Fibroblast of lung (primary cell): ENCODE measurements at places on chromosomes 3 and 15.

GRCh38 chr15:31277335-31278060 is 49.1 kb upstream of the KLF13 start:
- DNase-seq = no peak

- peak; percentile 8 for DNase-seq
These were observed 245.4 kb downstream of the ULK4 start for GRCh38 chr3:41716471-41716870.

GRCh38 chr15:72614810-72615532 is 39.5 kb upstream of the GOLGA6B start:
- DNase-seq = no peak

- no peak for DNase-seq
These were observed 24.2 kb downstream of the PSMD6 start for GRCh38 chr3:63998852-63999754.

- DNase-seq = no peak
These were observed 2.8 kb upstream of the MCTP2 start for GRCh38 chr15:94228611-94229010.

DNA sequence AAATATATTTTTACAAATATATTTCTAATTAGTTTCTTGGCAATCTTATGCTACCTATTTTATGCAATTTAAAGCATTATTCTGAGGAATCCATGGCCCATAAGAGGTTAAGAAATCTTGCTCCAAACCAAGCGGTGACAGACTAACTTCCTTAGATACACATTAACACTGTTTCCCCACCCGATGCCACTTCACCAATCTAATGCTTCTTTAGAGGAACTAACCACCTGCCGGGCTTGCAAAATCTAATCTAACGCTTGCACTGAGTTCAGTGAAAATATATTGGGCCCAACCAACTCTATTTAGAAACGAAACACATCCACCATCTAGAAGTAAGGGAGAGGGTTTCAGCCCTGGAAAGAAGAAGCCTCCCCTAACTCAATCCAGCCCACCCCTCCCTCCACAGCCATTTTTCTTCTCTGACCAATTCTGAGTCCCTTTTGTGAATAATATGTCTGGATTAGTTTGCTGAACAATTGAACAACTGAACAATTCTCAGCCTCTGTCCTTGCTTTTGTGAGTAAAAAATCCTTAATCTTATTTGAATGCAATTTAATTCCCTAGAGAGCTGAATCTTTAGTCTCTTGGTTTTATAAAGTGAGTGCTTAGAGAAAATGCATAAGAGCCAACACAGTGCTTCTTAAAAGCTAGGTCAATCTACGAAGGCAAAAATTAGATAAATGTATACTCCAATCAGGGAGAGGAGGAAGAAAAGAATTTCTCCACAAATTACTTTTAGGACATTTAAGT is 150.4 kb upstream of the ADAMTS9 start:
- no peak for DNase-seq

GRCh38 chr15:95929232-95929846 is 401.2 kb upstream of the NR2F2 start:
- peak; percentile 63 for DNase-seq

- DNase-seq = peak; percentile 98
These were observed 72.8 kb downstream of the GALK2 start for GRCh38 chr15:49242820-49243219.

DNA sequence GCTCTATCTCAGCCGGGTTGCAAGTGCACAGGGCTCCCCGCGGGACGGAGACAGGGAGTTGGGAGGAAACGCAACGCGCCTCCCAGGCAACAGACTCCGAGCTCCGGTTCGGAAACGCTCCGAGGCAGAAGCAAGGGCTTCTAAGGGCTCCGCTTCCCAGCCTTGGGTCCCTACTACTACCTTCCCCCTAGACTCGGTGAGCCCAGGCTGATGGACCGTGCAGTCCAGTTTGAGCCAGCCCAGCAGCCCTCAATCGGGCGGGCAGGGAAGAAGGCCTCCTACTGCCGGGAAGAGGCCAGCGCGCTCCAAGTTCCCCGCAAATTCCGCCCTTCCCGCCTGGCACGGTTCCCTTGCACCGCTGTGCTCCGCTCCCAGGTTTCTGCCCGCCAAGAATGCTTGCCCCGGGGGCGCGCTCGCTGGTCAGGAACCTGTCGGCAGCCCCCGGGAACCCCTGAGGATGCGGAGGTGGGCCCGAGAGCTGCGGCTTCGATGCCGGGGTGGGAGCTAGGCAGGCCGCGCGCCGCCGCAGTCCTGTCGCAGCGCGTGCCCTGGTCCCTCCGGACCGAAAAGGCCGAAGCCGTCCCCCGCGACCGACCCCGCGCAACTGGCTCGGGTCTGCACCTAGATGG is 728 bp downstream of the TRANK1 start:
- DNase-seq = peak; percentile 69

DNA sequence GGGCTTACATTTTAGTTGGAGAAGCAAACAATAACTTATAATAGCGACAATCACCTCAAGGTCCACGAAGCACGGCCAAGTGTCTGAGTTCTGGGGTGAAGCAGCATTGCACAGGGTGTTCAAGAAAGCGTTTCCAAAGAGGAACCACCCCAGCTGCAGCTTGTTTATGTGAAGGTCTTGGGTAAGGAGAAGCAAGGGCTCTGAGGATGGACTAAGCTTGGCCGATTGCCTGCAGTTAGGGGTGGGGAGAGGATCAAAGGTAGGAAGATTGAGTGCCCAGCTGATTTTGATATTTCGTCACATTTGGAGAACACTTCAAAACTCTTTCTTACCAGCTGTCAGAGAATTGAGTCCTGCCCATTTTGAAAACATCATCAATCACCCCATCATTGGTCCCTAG is 321.6 kb upstream of the DNAJC19 start:
- no peak for DNase-seq

- DNase-seq = no peak
These were observed 1180.6 kb upstream of the GBE1 start for GRCh38 chr3:82942041-82942440.

- peak; percentile 71 for DNase-seq
These were observed 243.6 kb upstream of the LYSMD4 start for GRCh38 chr15:99976811-99977271.

- DNase-seq = no peak
These were observed 60.9 kb downstream of the MSL2 start for GRCh38 chr3:136135039-136135802.

DNA sequence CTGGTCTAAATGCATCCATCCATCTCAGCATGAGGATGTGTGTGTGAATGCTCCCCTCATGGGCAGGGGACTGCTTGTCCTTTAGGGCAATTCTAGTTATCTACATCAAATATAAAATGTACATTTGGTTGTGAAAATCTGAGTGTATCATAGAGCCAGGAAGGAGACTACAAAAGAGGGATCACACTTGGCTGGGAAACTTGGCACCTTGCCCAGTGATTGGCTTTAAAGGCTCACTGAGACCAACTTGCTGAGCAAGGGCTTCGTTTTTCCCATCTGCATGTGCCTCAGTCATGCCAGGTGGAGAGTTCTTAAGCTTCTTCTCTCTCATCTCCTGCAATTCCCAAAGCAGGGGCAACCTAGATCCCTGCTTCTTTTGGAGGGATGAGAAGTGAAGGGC is 5.2 kb downstream of the CAPN3 start:
- DNase-seq = no peak

DNA sequence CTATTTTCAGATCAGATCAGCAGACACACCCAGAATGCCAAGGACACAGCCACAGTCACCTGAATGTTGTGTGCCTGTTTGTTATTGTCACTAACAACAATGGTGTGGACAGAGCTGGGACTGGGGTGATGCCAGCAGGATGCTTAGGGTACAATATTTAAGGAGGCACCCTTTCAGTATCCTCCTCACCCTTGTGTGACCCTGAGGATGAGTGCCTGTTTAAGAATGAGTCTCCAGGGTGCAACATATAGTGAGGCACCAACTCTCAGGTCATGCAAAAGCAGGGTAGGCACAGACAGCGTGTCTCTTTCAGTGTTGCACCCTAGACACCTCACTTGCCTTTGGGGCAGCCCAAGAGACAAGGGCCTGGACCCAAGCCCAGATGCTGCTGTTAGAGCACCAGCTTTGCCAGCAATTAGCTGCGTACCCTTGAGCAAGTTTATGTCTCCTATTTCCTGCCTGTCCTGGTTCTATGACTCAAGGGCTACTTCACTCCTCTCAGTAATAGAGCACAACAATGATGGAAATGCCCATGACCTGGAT is 122.6 kb downstream of the AQP9 start:
- peak; percentile 26 for DNase-seq

DNA sequence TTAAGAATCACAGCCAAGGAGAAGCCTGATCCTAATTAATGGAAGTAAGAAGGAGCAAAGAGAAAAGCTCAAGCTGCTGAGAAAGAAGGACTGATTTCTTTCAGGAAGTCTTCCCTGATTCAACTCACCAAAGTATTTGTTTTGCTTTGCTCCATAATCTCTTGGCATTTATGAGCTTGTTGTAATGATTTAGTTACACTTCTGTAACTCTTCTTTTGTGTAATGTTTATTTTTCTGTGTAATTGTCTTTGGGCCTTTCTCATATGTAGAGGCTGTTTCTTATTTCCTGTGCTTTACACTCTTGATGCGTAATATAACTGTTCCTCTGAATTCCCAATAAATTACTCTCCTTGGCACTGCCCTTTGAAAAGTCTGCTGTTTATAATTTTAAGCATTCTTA is 80.0 kb downstream of the COL6A5 start:
- DNase-seq = no peak
